ENCODE measurements at places on chromosomes 1 and 21. TPM values are rescaled to one million over a fixed set of nuclear protein-coding genes. Genes with fewer than 3 reads are reported as not detected.

Gene CLIC6
- total RNA-seq: 0.42 TPM

Gene ZNF124
- total RNA-seq: 28.6 TPM

Gene FRRS1
- total RNA-seq: 4.7 TPM

Gene HMGN2
- 812 TPM for total RNA-seq

Gene RNF186
- not detected for total RNA-seq

Gene MROH7
- not detected for total RNA-seq

Gene EFNA4
- 7.9 TPM for total RNA-seq
